Activated CD8-positive, alpha-beta memory T cell treated with anti-CD3 and anti-CD28 coated beads, Interleukin-2, amount 10 ng/mL, durations not matched to agents 7 days and 5 days (primary cell): ENCODE measurements at places on chromosomes 1 and 21.

- no peak for DNase-seq
Observed at GRCh38 chr1:36100376-36100775, 11.7 kb downstream of the ADPRS start.

GRCh38 chr1:15852036-15852827 lies 4.7 kb downstream of the SPEN start:
- no peak for DNase-seq

DNA sequence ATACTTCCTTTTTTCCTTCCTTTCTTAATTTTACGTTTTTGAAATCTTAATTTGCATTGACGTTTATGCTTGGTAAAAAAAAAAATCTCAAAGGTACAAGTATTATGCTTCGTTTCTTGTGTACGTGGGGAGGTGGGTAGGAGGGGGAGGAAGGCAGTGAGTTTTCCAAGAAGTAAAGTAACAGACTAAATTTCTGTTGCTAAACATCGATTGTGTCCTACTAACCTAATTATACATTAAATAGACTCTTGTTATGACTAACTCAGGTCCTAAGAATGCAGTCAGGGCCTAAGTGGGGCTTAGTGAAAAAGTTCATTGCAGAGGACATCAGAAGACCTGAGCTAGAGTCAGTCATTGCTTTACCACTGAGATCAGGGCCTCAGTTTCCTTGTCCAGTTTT lies 17.5 kb downstream of the NEK7 start:
- DNase-seq = no peak

DNA sequence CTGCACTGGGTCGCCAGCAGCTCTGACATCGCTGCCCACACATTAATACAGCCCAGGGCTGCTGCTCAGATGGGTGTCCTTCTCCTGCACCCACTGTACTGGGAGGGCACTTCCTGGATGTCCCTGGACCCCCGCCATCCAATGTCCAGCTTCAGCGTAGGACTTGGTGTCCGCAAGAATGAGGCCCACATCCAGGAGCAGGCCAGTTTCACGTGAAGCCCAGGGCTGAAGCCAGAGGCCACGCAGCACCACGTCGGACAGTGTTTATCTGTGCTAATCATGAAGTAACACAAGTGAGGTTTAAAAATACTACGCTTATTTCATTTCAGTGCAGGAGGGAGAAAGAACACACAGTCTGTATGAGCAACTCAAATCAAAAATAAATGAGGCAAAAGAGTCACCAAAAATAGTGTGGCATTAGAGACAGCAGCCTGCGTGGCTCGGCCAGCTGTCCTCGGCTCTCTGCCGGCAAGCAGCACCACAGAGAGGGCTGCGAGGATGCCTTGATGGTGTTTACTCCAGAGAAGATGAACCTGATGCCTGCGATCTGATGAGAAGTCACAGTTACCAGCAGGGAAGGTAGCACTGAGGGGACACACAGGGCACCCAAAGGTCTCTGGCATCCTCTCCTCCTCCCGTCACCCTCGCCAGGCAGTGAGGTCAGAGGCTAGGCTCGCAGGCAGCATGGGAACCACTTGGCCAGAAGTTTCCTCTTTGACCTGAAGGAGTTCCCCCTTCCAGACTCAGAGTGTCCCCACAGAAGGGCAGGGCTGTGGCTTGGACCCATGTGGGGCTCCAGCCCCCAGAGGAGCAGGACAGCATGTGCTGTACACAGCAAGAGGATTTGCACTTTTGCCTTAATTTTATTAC lies 22.1 kb upstream of the NPHP4 start:
- DNase-seq = no peak

- peak; percentile 100 for DNase-seq
Observed at GRCh38 chr1:155244368-155245162, 10.7 kb downstream of the ENTREP3 start.

GRCh38 chr1:87388411-87388810 lies 59.7 kb downstream of the LMO4 start:
- no peak for DNase-seq

DNA sequence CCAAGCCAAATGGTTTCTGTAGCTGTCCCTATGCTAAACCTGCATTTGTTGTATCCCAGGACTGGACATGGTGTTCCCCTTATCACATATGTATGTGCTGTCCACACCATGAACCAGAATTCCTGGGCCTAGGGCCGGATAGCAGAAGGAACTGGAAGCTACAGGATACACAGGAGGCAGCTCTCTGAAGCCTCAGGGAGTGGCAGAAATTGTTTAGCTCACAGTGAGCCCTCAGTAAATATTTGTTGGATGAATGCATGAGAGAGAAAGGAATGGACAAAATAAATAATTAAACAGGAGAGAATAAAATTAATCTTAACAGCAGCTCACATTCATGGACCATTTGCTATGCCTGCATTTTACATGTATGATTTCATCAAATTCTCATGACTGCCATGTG lies 2.1 kb downstream of the NIPAL3 start:
- DNase-seq = peak; percentile 21

- peak; percentile 46 for DNase-seq
Observed at GRCh38 chr1:150568594-150568966, 10.8 kb downstream of the MCL1 start.

DNA sequence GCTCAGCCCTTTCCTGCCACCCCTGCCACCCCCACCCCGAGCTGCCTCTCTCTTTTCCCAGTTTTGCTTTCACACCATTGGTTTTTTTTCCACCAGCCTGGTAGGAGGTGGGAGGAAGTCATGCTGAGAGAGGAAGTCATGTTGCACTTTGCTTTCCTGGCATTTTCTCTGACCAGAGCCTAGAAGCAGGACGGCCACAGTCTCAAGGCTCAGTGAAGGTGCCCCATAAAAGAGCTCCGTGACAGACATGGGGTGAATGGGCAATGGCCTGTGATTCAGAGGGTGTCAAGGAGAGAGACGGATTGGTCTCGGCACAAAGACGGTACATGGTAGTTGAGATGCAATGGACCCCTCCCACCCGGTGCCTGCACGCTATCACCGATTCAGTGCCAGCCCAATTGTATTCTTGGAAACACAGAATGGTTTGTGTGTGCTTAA lies 42.1 kb upstream of the DMRTB1 start:
- no peak for DNase-seq

DNA sequence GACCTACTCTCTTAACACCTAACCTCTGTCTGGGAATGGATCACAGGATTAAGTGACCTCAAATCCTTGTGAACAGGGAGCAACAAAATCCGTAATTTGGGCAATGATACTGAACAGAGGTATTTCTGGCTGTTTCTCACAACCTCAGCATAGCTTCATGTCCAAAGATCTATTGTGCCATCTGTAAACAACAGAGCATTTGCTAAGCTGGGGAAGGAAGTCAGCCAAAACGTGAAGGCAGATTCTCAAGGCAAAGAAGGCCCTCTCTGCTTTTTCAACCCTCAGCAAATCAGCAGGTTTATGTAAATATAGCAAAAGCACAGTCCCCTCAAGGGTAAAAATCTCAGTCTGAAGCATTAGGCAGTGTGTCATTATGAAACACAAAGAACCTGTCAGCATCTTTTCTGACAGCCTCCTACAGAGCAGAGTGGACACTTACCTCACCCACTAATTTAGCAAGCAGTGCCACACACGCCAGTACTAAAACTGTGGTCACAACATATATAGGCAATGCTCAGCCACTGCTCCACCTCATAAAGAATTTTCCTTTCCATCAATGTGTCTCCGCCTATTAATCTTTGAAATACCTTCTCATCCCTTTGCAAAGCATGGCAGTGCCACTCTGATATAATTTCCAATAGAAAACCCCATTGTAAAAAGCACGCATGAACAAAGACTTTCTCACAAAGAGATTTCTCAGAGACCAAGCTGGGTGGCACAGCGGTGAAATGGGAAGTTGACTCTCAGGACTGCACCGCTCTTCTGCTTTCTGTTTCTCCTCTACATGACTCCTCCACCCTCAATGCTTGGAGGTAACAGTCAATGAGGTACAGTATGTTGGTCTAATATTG lies 188.0 kb downstream of the RERE start:
- DNase-seq = no peak

DNA sequence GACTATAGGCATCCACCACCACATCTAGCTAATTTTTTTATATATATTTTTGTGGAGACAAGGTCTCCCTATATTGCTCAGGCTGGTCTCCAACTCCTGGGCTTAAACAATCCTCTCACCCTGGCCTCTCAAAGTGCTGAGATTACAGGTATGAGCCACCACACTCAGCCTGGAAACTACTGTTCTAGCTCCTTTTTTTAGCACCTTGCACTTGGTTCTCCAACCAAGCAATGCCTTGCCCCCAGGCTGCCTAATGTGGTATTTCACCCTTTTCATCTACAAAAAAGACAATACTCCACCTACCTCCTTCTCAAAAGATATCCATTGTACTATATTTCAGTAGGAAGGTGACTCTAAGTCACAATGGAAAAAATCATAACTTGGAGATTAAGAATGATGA lies 6.7 kb downstream of the ARNT start:
- DNase-seq = no peak

DNA sequence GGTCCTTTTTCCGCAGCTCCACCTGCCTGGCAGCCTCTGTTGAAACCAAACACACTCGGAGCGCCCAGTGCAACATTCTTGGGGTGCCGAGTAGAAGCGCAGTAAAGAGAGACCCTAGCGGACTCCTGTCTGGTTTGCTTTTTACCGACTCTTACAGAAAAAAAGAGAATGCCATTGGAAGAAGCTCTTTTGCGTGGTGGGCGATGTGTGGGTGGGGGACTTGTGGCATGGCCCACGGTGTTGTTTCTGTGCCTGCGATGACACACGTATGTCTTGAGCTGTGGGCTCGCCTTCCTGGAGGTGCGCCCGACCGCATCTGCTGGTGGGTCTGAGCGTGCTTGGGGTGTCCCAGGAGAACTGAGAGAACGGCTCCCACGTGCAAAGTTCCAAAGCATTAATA lies 7.3 kb upstream of the BARHL2 start:
- no peak for DNase-seq

DNA sequence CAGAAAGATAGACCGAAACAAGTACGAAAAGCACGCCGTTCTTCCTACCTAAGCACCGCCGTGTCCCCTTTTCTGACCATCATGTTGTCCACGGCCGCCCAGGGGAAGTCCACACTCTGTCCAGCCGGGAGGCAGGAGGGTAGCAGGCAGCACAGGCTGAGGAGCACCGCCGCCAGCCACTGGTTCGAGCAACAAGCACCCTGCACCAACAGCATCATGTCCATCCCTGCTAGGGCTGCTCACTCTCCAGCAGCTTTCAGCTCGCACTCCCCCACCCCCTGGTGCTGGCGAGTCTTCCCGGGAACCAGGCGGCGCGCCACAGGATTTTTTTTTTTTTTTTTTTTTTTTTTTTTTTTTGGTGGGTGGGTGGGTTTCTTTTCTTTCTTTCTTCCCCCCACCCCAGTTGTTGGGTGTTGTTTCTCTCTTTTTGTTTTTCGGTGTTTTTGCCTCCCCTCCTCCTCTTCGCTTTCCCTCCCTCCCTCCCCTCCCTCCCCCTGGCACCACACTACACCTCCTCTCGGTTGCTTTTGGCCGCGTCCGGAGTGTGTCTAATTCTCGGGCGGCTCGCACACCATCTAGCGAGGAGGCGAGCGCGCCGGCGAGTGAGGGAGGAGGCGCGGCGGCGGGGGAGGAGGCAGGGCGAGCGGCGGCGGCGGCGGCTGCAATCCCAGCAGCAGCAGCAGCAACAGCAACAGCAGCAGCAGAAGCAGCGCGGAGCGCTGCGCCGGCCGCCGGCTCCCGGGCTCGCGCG lies at the start of gene NEGR1:
Gene NEGR1 (minus strand): TSS at position 269 of the 751 bp plus-strand sequence.
- DNase-seq = peak; percentile 65

- DNase-seq = no peak
Observed at GRCh38 chr1:44265656-44266358, 52.5 kb downstream of the DMAP1 start.

DNA sequence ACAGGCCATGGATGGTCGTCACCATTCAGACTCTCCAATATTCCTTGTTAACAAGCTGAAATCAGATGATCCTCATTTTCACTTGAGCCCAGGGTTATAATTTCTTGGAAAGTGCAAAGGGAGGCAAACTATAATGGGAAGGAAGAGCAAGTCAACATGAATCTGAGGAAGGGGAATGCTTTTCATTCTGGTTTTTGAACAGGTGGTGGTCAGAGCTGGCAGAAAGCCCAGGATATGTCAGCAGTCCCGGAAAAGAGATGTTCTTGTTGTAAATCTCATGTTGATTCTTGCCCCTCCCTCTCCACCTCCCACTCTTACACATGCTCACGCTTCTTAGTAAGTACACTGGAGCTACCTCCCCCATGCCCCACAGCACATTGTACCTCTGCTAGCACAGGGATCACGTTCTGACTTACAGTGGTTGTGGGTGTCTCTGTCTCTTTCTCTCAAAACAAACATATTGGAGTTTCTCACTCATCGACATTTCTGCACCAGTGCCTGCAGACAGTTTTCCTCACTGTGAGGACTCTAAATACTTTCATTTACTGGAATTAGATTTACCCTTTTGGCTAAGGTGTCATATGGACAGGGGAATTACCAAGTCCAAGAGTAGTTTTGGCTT lies 77.6 kb downstream of the XCL2 start:
- DNase-seq = peak; percentile 78
